ENCODE measurements at places on chromosomes 2 and 18. TPM values are rescaled to one million over a fixed set of nuclear protein-coding genes. Genes with fewer than 3 reads are reported as not detected.

DNA sequence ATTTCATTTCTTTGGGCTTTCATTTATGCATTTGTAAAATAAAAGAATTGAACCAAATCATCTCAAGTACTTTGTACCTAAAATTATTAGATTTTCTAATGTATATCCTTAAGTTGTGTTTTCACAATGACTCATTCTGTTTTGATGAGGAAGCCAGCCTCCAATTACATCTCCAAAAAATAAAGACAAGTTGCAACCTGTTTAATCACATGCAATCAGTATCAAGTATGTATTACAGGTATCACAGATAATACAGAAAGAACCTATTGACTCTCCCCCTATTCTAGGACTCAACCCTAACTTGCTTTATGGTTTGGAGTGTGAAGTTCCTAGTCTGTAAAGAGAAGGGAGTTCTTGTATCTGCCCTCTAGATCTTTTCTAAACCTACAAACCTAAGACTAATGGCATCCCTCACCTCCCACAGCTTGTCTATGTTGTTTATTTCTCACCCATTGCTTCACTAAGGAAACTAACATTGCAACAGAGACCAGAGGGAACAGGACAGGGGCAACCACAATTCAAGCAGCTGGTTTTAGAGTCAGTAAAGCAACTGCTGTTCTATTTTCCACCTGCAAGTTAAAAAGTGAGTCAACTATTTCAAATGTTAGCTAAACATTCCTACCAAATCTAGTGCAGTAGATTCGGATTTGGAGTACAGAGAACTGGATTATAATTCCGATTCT lies 141.1 kb upstream of the ETAA1 start:
- no peak for DNase-seq

GRCh38 chr2:226355600-226355999 lies 444.0 kb downstream of the IRS1 start:
- no peak for DNase-seq

GRCh38 chr2:10868465-10869314 lies 43.0 kb upstream of the KCNF1 start:
- DNase-seq = no peak

- DNase-seq = no peak
These were observed 45.1 kb downstream of the RHOB start for GRCh38 chr2:20491739-20492531.

DNA sequence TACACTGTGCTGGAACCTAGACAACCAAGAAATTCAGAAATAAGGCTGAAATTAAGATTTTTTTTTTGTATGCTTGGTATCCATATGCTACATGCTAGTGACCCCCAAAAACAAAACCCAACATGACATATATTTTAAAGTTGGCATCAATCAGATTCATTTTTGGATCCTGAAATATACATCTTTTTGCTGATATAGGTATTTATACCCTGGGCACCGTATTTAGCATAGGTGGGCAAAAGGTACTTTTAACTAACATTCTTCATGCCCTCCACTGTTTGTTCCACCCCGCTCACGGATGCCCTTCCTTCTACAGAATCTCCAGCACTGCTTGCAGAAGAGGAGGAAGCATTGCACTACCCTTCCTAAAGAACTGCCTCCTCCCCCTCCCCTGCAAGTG lies 52.6 kb downstream of the SPOPL start:
- no peak for DNase-seq

DNA sequence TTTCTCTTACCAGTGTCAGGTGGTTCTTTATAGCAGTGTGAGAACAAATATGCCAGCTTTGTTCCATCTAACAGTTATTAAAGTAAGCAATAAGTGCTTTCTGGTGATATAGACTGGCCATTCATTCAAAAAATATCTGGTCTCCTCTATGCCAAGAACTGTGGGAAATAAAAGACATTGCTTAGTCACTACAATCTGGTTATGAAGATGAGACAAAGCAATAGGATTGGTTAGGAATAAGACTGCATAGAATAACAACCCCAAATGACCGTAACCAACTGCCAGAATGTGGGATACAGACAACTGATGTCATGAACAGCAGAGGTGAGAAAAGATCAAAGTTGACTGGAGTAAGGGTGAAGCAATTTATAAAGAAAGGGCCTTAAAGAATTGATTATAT lies 83.8 kb downstream of the MBD2 start:
- DNase-seq = no peak

GRCh38 chr2:78989051-78989450 lies 36.5 kb upstream of the REG3G start:
- no peak for DNase-seq

DNA sequence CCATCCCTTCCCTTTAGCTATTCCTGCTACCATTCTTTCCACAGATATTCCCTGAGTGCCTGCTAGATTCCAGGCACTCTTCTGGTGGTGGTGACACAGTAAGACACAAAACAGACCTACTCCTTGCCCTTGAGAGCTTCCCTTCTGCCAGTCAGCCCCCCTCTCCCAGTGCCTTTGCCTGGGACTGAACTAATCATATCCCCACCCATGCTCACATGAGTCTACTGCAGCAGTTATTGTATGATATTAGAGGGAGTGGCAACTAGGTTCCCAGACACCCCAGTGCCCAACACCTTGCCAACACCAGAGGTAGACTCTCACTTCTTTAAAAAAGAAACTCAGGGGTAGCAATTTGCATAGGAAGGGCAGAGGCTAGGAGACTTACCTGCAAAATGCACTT lies 7.2 kb upstream of the LBH start:
- no peak for DNase-seq

DNA sequence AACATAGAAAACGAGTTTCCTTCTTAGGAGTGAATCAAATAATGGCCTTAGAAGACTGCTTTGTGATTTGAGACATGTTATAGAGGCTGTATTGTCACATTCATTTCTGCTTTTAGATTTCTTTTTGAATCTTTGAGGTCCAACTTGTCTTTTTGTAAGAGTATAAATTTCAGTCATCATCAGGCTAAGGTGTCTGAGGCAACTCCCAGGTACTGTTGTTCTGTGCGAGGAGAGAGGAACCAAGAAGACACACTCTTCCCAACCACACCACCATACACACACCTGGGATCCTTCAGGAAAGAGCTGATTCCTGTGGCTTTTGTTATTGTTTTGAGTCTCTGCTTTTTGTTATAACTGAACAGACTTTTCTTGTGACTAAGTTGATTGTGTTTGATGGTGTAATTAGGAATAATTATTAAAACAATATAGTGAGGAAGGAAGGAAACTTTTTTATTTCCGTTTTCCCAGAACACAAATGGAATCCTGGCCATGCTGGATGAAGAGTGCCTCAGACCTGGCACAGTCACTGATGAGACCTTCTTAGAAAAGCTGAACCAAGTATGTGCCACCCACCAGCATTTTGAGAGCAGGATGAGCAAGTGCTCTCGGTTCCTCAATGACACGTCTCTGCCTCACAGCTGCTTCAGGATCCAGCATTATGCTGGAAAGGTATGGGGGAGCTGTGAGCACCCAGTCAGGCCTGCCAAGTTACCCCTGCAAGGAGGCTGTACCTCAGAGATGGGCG lies 140.4 kb downstream of the MYO1B start:
- no peak for DNase-seq

- no peak for DNase-seq
These were observed 180.6 kb downstream of the ATAD2B start for GRCh38 chr2:23746141-23746863.

- DNase-seq = no peak
These were observed 392.4 kb downstream of the TNS1 start for GRCh38 chr2:217610401-217610814.

- no peak for DNase-seq
These were observed 140.4 kb downstream of the CELF4 start for GRCh38 chr18:37425222-37425621.

- no peak for DNase-seq
These were observed 460 bp upstream of the ZBTB7C start for GRCh38 chr18:48409591-48410094.

- no peak for DNase-seq
These were observed 7.5 kb downstream of the CCDC93 start for GRCh38 chr2:118006326-118006725.

DNA sequence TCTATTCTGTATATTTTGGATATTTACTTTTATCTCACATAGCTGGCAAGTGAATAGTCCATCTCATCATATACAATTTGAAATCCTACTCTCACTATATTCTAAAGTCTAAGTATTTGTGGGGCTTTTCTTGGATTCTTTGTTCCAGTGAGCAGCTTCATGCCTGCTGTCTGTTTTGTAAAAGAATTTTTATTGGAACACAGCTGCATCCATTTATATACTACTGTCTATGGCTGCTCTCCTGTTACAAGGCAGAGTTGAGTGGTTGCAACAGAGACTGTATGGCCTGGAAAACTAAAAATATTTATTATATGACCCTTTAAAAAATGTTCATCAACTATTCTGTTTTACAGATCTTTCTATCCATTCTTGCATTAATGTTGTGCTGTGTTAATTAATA lies 193.3 kb upstream of the KLHL14 start:
- no peak for DNase-seq

GRCh38 chr2:24731923-24732322 lies 61.3 kb downstream of the PTRHD1 start:
- no peak for DNase-seq

GRCh38 chr18:41165625-41166024 lies 789.4 kb upstream of the PIK3C3 start:
- DNase-seq = no peak

GRCh38 chr2:33525666-33526065 lies 49.2 kb downstream of the RASGRP3 start:
- no peak for DNase-seq

GRCh38 chr2:101540518-101540917 lies 65.6 kb upstream of the RFX8 start:
- DNase-seq = no peak

DNA sequence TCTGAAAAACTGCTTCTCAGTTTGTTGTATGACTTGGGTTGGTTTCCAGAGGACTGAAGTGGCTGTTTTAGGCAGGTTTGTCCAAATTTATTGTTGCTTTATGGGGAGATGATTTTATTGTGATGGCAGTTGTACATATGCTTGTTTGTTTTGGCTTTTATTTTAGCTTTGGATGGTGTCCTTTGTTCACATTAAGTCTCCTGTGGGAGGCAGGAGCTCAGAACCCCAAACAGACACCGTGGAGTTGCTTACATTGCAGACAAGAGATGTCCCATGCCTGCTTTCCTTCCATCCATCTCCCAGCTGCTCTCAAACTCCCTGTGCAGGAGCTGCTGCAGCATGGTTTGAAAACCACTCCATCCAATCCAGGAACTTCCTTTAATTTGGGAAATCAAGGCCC lies 414.7 kb downstream of the LPIN1 start:
- DNase-seq = no peak

- DNase-seq = no peak
These were observed 336.3 kb upstream of the THUMPD2 start for GRCh38 chr2:40115348-40115747.

DNA sequence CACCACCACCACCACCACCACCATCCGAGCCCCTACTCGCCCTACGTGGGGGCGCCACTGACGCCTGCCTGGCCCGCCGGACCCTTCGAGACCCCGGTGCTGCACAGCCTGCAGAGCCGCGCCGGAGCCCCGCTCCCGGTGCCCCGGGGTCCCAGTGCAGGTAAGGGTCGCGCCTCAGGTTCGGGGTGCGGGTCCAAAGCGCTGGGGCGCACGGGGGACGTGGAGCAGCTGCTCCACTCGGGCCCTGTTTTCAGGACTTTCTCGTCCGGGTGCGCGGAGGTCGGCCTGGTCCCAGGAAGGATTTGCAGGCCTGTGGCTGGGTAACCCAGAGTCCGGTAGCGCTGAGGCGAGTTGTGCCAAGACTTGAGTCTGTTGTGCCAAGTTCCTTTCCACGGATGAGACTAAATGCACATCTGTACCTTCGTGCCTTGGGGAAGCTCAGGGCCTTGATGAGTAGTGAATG lies 2.8 kb downstream of the GATA6 start:
- DNase-seq = no peak

GRCh38 chr2:168086851-168087250 lies 160.5 kb downstream of the STK39 start:
- DNase-seq = no peak

GRCh38 chr18:51491678-51492372 lies 294.3 kb upstream of the MEX3C start:
- DNase-seq = no peak

DNA sequence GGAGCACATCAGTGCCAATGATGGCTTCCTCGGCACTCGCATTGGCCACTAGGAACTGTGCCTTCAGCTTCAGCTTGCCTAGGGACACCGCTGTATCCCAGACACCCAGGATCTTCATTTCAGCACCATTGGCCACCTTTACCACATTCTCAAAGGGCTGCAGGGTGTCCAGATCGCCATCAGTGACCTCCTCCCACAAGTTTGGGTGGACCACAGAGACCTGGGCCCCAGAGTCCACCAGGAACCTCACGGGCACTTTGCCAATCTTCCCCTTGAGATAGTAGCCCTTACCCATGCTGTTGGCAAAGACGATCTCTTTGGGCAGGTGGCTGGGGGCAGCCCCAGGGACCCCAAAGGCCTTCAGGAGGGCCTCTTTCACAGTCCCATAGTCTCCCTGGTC lies 610 bp downstream of the ASPRV1 start:
- no peak for DNase-seq

GRCh38 chr18:62682371-62682770 lies 33.0 kb upstream of the PHLPP1 start:
- DNase-seq = no peak

- DNase-seq = no peak
These were observed 373.9 kb downstream of the PTPRM start for GRCh38 chr18:7940971-7941370.

- no peak for DNase-seq
These were observed 323.9 kb upstream of the SOX11 start for GRCh38 chr2:5368263-5368662.

GRCh38 chr2:85971366-85971765 lies 82.6 kb upstream of the ST3GAL5 start:
- DNase-seq = no peak

- no peak for DNase-seq
These were observed 31.3 kb downstream of the GALNT3 start for GRCh38 chr2:165762723-165763122.

The TMEM247 gene
- total RNA-seq = not detected

The FAM228A gene
- total RNA-seq = not detected

The CCDC88A gene
- total RNA-seq = 39.2 TPM

The POTEE gene
- total RNA-seq = not detected

The SNORC gene
- not detected for total RNA-seq

The RUFY4 gene
- not detected for total RNA-seq

The SEMA4F gene
- total RNA-seq = 0.32 TPM

The CCDC138 gene
- total RNA-seq = 0.75 TPM

The PLA2R1 gene
- 9.3 TPM for total RNA-seq

The EGR4 gene
- not detected for total RNA-seq

The CYB5A gene
- total RNA-seq = 58.1 TPM

The IL36A gene
- not detected for total RNA-seq

The ADRA2B gene
- total RNA-seq = 9.4 TPM

The PLCD4 gene
- 1.9 TPM for total RNA-seq

The TACR1 gene
- total RNA-seq = 27.5 TPM

The STON1 gene
- total RNA-seq = 23.4 TPM

The NT5DC4 gene
- total RNA-seq = not detected

The ALPP gene
- total RNA-seq = not detected
